ENCODE measurements at places on chromosomes 11 and 22. TPM values are rescaled to one million over a fixed set of nuclear protein-coding genes. Genes with fewer than 3 reads are reported as not detected.

ESAM gene
- not detected for total RNA-seq

GGTLC2 gene
- not detected for total RNA-seq

PNPLA3 gene
- 24.6 TPM for total RNA-seq

BTG4 gene
- total RNA-seq, result not detected

- no peak for DNase-seq
- no peak overlapping the region for H3K27ac ChIP-seq
- H3K36me3 ChIP-seq, result no peaks in the 10 kb centered on the region
- no peak overlapping the region for H3K4me3 ChIP-seq
- no peaks in the 10 kb centered on the region for H3K4me1 ChIP-seq
Observed at GRCh38 chr11:33263549-33263948, 6.4 kb downstream of the HIPK3 start.

DNA sequence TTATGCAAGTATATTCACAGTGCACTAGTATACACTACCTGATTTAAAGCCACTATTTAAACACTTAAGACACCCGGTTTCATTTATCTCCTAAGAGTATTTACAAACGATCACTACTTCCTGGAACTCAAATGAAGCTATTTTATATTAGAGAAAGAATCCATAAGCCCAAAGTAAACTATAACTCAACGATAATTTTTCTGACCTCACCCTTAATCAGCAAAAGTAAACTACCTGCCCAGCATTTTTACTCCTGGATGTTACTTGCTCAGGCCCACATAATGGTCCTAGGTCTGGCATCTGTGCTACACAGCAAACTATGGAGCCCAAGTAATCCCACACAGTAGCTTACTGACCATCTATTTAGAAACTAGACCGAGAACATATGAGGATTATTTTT is 33.4 kb downstream of the TSG101 start:
- no peak overlapping the region for H3K27ac ChIP-seq
- no peaks in the 10 kb centered on the region for H3K4me1 ChIP-seq
- H3K27me3 ChIP-seq, result no peaks in the 10 kb centered on the region
- peaks cover 27% of the 10 kb centered on the region for H3K36me3 ChIP-seq
- no peak overlapping the region for H3K4me3 ChIP-seq

- no peak overlapping the region for H3K27ac ChIP-seq
- H3K27me3 ChIP-seq, result peaks cover 5% of the 10 kb centered on the region
- peaks cover 21% of the 10 kb centered on the region for H3K4me1 ChIP-seq
- H3K36me3 ChIP-seq, result no peaks in the 10 kb centered on the region
- no peak overlapping the region for H3K4me3 ChIP-seq
Observed at GRCh38 chr11:117716521-117717440, 80.2 kb downstream of the DSCAML1 start.

GRCh38 chr11:113168354-113169342 is 145.7 kb upstream of the TTC12 start:
- H3K4me3 ChIP-seq, result no peak overlapping the region
- no peaks in the 10 kb centered on the region for H3K36me3 ChIP-seq
- no peak for DNase-seq
- H3K27ac ChIP-seq, result no peak overlapping the region

- H3K27ac ChIP-seq, result no peak overlapping the region
- peaks cover 5% of the 10 kb centered on the region for H3K4me1 ChIP-seq
- H3K4me3 ChIP-seq, result no peak overlapping the region
- peaks cover 84% of the 10 kb centered on the region for H3K36me3 ChIP-seq
Observed at GRCh38 chr11:75403983-75404658, 4.8 kb downstream of the RPS3 start.

DNA sequence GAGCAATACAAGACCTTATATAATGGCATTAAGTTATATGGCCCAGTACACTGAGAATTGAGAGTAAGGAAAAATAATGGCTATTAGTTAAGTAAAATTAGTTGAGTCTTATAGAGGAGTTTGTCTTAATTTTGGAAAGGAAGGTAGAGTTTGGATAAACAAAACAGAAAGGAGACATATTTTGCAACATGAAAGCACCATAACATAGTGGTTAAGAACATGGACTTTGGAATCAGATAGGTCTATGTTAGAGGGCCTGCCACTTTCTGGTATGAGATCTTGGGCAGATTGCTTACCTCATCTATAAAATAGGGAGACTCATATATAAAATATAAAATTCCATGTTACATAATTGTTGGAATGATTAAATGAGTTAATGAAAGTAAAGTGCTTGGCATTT is 68.9 kb downstream of the CSTPP1 start:
- no peaks in the 10 kb centered on the region for H3K4me1 ChIP-seq
- no peak for DNase-seq
- no peaks in the 10 kb centered on the region for H3K27me3 ChIP-seq
- H3K4me3 ChIP-seq, result no peak overlapping the region

- DNase-seq, result peak; percentile 23
- H3K27me3 ChIP-seq, result no peaks in the 10 kb centered on the region
- H3K4me1 ChIP-seq, result peaks cover 9% of the 10 kb centered on the region
- H3K4me3 ChIP-seq, result no peak overlapping the region
Observed at GRCh38 chr11:119469506-119469905, 46.5 kb upstream of the THY1 start.

DNA sequence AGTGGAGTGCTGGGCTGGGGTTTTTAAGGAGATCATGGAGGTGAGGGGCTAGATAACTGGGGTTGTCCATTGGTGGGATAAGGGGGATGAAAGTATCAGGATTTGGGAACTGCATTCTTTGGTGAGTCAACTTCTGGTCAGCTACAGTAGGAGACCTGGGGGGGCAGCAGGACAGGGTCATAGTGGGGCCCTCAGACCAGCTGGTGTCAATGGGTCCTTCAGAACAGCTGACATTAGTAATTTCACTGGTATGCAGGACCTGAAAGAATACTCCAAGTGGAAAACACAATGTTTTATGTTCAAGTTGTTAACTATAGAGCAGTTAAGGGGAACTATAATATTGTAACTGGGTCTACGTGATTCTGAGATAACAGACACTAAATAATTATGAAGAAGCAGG is 2.8 kb upstream of the TTC12 start:
- no peak overlapping the region for H3K27ac ChIP-seq
- no peak for DNase-seq
- H3K4me1 ChIP-seq, result peaks cover 8% of the 10 kb centered on the region

GRCh38 chr22:48576333-48577013 is 1251.2 kb downstream of the BRD1 start:
- H3K27me3 ChIP-seq, result peaks cover 12% of the 10 kb centered on the region
- H3K4me3 ChIP-seq, result peak overlapping the region; percentile 30
- H3K4me1 ChIP-seq, result peaks cover 6% of the 10 kb centered on the region
- DNase-seq, result no peak

Data from H1 (cell line).